ENCODE measurements at places on chromosomes 5 and 9.

DNA sequence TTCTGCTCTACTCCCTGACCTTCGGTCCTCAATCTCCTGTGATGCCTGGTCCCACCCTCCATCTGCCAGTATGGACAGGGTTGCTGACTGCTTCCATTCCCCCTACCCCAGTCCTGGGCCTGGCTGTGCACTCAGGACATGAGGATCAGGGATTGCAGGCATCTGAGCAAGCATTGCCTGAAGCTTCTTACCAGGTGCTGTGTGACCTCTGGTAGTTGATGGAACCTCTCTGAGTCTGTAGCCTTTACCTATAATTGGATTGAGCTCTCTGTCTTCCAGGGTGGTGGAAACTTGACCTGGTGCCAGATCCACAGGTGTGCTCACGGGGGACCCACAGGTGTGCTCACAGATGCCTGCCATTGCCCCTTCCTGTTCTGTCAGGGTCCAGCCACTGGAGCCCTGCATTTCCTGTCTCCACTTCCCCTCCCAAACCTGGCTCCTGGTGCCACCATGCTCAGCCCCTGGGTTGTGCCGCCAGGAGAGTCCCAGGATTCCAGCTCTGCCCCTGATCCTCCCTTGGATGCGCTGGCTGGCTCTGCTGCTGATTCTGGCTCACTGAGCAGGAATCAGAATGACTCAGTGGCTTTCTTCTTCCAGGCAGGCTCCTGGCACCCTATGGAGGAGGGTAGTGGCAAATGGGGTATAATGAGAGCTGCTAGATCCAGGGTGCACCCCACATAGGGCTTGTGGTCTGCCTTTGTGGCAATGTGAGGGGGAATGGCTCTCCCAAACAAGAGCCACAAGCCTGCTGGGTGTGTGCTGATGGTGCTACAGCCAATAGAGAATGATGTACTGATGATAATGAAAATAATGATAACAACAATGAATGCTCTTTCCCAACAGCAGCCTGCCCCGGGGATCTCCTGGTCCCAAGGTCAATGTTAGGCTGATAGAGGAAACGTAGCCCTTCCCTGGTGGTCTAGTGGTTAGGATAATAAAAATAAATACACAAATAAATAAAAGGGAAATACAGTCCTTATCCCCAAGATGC, 35.2 kb upstream of the PSD2 start:
- no peak for DNase-seq

GRCh38 chr5:154133591-154133990, 56.9 kb upstream of the GALNT10 start:
- DNase-seq = no peak

DNA sequence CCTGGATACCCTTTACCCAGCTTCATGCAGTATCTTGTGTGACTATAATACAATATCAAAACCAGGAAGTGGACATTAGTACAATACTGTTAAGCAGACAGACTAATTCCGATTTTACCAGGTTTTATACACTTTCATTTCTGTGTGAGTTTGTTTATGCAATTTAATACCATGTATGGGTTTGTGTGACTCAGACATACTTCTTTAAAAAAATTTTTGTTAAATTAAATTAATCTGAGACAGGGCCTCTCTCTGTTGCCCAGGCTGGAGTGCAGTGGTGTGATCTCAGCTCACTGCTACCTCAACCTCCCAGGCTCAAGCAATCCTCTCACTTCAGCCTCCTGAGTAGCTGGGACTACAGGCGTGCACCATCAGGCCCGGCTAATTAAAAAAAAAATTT, 156.8 kb downstream of the GAPVD1 start:
- DNase-seq = no peak

- DNase-seq = no peak
These were observed 155.8 kb downstream of the SH3GL2 start for GRCh38 chr9:17734674-17735073.

DNA sequence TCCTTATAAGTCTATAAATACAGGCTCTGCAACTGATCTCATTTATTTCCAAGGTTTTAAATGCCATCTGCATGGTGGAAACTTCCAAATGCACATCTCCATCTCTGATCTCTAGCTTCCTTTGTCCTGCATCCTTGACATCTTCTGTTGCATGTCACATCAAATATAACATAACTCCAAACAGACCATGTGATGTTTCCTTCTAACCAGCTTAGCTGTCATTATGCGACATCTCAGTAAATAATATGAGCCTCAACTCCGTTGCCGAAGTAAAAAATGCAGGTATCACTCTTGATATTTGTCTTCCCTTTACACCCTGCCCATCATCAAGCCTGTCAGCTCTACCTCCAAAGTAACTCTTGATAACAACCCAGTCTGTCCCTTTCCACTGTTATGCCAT, 506.4 kb upstream of the C9orf72 start:
- DNase-seq = no peak

DNA sequence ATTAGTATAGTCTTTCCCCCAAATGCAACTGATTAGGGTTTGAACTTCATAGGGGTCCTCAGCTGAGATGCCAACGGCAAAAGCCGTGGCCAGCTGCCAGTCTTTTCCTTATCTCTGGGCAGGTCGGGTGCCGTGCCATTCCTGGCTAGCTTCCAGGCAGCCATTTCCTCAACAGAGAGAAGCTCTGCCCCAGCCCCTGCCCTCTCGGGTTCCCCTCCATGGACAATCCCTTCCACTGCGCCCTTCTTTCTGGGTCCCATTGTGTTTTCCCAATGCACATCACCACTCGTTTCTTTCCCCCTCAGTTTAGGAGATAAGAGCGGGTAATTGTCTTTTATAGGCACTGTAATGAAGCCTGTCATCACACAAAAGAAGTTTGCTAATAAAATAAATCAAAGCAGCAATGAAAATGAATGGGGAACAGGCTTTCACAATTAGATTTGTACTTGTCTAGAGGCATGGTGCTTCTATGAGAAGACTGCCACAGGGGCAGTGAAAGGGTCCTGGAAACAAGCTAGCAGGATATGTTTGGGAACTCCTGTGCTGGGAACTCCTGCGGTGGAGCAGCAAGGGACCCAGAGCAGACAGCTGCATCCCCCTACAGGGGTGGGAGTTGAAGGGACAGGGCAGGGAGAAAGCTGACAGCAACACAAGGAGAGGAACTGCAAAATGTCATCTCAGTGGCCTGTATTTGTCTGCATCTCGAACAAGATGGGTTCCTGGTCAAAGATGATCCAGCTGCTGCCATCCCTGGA, 48.0 kb upstream of the SAP30L start:
- DNase-seq = no peak

GRCh38 chr9:20352591-20352990, 269.7 kb downstream of the MLLT3 start:
- no peak for DNase-seq

DNA sequence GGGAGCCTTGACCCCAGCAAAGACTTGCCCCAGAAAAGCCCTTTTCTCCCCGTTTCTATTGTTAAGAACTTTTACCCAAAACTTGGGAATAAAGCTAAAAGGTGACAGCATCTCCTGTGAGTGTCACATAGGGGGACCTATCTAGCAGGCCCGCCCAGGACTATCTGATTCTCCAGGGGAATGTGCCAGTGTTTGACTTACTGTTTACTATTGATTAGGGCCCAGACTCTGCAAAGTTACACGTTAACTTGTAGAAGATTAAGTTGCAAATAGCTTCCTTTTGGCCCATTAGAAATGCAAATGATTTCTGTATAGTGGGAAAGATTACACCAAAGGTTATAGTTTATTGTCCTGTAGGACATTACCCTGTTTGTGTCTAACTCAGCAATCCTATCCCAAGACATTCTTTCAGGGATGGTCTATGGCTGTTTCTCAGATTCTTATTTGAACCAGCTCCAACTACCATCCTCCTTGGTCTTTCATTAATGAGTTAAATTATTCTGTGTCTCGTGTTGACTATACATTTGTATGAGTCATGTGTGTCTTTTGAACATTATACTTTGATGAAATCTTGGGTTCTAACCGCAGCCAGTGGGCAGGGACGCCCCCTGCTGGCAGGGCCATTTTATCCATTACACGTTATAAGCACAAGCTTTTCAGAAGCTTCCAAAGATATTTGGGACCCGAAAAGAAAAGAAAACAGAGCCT, 60.7 kb downstream of the HRH2 start:
- no peak for DNase-seq

DNA sequence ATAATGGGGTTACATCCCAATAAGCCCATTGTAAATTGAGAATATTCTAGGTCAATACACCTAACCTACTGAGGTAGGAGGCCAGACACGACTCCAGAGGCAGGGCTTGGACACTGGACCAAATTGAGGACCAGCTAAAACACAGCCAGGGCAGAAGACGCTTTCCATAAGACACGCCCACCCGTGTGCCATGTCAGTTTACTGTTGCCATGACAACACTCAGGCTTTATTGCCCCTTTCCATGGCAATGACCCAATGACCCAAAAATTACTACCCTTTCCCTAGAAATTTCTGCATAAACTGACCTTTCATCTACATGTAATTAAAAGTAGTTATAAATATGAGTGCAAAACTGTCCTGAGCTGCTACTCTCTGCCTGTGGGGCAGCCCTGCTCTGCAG, 31.5 kb downstream of the SLC22A4 start:
- no peak for DNase-seq

DNA sequence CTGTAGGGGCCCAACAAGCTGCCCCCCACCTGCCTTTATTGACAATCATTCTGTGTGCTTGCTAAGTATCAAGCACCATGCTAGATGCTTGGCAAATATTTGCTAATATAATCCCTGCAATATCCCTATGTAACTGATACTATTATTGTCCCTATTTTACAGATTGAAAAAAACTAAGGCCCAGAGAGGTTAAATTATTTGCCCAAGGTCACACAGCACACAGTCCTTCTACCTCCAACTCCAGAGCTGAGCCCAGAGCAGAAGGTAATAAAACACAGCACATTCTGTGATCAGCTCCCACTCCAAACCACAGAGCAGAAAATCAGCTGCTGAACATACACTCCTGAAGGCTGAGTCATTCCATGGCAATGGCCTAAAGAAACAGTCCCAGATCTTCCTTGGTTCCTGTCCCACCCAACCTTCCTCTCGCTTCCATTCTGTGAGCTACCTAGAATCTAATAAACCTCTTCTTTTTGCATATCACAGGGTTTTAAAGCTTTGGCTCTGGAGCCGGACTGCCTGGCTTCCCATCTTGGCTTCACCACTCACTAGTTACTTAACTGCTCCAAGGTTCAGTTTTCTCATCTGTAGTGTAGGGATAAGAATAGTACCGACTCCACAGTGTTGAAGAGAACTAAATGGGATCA, 66.7 kb upstream of the ADRA1B start:
- DNase-seq = no peak

DNA sequence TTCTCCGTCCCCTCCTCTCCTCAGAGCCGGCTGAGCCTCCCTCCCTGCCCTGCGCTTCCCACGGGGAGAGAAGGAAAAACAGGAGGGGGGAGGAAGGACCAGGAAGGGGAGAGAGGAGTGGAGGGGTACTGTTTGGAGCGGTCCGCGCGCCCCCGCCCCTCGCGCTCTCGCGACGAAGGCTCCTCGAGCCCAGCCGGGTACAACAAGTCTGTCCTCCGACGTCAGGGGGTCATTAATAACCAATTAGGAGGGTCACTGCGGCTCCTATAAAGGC, 480 bp upstream of the PRDM12 start:
- DNase-seq = no peak

DNA sequence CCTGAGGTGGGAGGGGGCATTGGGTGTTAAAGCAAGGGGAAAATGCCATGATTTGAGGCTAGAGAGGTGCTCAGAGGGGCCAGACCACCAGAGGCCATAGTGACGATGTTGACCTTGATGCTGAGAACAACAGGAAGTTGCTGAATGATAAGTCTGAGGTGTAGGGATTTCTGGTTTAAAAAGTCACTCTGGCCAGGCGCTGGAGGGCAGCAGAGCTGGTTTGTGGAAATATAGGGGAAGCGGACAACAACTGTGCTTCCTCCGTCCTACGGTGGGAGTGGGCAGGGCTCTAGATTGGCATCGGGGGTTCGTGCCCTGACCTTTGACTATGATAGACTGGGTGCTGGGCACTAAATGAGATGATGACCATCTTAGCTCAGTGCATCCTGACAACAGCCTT, 44.7 kb downstream of the STOM start:
- DNase-seq = no peak

- no peak for DNase-seq
These were observed 428 bp downstream of the SLCO4C1 start for GRCh38 chr5:102295534-102296177.

GRCh38 chr5:15003511-15003920, 131.9 kb upstream of the ANKH start:
- no peak for DNase-seq

GRCh38 chr5:108060340-108060739, 321.6 kb downstream of the FBXL17 start:
- no peak for DNase-seq

DNA sequence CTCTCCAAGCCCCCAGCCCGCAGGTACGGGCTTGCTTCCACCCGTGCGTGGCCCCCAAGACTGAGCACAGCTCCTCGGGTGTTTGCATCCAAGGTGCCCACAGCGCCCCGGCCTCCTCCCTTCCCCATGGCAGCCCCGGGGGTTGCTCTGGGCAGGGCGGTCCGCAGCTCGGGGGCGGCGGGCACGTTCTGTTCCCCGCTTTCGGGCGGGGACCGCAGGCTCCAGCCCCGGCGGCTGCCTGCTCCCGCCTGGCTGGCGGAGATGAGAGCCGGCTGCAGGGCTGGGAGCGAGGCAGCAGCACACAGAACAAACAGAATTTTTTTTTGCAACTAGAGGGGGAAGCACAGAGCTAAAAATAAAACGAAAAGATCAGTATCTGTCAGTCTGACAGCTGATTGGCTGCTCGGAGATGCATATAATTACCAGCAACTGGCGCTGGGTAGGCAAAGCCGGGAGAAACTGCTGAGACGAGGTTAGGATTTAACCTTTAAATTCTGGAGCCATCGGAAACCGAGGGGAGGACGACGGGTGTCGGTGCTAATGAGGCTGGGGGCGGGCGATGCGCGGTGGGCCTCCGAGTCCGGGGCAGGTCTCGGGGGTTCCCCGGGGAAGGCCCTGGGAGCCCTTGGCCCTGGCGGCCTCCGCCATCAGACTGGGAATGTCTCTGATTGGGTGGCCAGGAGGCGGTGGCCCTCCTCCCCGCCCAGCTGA, 142.7 kb upstream of the IER5L start:
- DNase-seq = peak; percentile 22

GRCh38 chr5:172524573-172525021, 70.3 kb upstream of the SH3PXD2B start:
- DNase-seq = no peak

- no peak for DNase-seq
These were observed 61.6 kb downstream of the ICE1 start for GRCh38 chr5:5483880-5484598.
